ENCODE measurements at places on chromosomes 5 and 9.

GRCh38 chr5:135085936-135086725 lies 52.1 kb upstream of the PITX1 start:
- DNase-seq = no peak

GRCh38 chr5:128341056-128341455 lies 197.0 kb downstream of the FBN2 start:
- no peak for DNase-seq

DNA sequence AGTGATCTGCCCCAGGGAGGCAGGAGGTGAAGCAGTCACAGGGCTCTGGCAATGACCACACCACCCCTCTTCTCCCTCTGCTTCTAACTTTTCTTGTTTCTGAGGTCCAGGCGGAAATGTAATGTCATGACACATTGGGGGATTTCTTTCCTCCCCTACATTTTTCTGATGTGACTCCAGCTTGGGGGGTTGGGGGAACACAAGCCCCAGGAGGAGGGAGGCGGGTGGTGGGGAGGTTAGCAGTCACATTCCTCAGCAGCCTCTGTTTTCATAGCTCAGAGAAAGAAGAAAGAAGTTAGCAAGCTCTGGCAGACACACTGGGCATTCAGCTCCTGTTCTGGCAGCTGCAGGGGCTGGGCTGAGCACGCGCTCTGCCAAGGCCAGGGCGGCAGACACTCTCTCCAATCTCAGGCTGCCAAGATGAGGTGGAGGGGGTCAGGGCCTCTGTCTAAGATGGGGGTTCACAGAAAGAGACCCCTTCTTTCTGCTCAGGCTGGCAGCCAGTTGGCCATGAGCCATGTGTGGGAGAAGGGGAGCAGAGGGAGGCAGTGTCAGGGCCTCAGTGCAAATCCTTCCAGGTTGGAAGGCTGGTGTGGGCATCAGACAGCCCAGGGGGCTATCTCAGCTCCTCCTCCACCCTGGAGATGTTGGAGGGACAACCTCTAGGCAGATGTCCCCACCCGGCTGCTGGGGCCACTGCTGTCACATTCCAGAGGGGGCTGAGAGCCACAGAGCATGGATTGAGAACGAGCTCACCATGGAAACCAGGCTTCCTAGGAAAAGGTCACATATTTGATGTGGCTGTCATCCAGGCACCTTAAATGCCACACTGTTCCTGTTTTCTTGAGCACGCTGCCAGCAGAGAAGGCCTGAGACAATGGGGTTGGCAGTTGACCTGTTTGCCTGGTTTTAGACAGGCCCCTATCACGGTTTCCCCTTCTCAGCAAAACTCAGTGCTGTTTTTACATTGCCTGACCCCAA lies 20.1 kb upstream of the PFDN1 start:
- no peak for DNase-seq

DNA sequence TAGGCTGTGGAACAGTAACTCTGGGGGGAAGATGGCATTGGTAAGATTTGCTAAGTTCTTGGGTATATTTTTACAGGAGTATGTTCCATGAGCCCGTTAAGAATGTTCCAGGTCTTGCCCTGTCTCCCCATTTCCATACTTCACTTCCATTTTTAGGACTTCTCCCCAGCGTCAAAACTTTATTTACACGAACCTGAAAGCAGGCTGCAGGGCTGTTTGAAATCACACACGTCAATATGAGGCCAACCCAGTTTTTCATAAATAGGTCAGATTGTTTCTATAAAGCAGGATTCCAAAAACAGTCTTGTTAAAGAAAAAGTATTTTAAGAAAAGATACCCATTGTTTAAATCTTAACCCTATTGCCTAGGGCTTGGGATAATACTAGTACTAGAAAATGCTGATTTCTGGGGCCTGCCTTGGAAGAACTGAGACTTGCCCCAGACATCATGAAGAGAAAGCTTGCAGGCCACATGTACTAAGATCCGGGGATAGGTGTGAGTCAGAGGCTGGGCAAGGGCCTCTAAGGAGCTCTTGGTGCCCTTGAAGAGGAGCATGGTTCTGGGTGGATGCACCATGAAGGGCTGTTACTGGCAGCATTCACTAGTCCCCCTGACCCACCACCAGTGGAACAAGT lies 24.2 kb downstream of the TRIO start:
- DNase-seq = no peak

DNA sequence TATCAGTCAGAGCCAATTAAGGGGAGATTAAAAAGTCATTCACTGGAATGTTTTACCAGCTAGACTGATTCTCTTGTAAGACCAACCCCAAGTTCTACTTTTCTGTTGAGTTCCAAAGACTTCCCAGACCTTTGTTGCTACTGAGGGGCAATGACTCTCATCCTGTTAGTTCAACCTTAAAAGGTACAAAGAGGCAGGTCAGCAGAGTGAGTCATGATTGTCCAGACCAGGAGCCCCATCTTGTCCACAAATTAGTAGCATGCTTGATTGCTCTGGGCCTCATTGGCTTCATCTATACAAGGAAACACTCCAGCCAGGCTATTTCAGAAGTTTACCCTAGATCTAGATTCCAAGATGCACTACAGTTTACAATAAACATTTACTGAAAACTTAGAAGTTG lies 79.9 kb upstream of the IL7R start:
- DNase-seq = no peak

DNA sequence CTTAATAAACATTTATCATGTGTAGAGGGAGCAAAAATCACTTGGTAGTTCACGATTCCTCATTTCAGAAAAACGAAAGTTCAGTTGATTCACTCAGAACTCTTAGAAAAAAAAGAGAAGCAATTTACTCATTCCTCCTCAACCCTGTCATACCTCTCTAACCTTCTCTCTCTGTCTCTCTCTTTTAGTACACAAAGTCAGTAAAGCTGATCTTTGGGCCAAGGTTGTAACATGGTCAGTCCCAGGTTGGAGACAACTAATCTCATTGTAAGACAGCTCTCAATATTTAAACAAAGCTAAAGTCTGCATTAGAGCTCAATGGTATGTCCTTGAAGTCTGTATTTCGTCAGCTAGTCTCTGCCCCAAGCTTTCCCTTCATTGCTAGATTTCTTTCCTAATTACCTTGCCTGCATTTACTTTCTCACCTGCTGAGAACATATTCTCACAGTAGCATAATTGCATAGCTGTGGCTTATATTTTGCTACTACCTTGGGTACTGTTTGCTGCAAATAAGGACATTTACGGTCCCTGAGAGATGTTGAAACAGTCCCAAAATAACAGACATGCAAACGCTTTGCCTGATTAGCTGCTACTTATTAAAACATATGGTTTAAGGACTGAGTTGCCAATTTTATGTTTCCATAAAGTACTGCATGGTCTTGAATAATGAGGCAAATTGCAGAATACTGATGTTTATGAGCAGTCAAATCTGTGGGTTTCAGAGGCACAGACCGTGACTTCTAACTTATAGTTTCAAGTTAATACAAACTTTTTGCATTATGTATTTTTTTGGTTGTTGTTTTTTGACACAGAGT lies 138.3 kb downstream of the GPBP1 start:
- no peak for DNase-seq

GRCh38 chr9:99762470-99762869 lies 59.2 kb upstream of the NR4A3 start:
- no peak for DNase-seq

DNA sequence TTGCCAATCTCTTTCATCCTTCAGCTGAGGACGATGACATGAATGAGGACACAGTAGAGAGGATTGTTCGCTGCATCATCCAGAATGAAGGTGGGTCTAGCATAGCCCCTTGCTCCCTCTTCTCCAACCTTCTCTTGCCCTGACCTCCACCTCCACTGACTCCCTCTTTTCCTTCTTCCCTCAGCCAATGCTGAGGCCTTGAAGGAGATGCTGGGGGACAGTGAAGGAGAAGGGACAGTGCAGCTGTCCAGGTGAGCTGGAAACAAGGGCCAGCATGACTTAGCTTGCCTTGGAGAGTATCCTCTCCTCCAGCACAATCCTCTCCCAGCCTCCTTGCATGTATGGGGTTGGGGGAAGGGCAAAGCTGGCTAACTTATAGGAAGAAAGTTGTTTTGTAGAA lies 2.0 kb downstream of the RELL2 start:
- no peak for DNase-seq

GRCh38 chr5:141135030-141135717 lies at the start of gene PCDHB5:
TSS of gene PCDHB5 (plus strand) at chr5:141135206. CDS start at chr5:141135435, 229 bp downstream.
- DNase-seq = no peak

DNA sequence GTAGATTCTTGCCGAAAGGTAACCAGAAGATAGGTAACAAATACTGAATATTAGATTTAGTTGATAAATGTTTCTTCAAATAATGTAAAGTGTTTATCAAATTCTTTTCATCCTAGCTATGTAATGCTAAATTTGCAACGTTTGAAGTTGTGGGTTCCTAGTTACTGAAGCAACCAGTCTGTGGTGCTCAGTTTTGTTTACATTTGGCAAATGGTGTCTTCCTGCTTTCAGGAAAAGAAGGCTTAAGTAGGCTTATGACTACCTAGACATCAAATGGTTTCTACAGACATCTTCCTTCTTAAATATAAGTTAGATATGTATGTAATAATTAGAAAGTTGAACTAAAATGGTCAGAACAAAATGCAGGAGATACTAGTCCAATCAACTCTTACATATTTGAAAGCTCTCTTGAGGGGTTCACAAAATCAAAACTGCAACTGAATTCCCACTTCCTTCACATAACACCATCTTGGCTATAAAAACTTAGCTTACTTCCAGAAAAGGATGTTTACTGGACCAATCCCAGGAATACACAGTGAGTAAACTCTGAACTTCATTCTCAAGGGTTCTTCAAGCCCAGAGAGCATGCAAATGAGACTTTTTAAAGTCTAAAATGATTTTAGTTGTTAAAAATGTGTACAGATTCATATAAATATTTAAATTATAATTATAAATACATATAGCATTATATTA lies 125.7 kb upstream of the ITGA1 start:
- DNase-seq = no peak

- DNase-seq = no peak
Observed at GRCh38 chr9:110954822-110955291, 83.4 kb downstream of the LPAR1 start.

- no peak for DNase-seq
Observed at GRCh38 chr9:18824095-18824666, 208.8 kb downstream of the SAXO1 start.

- DNase-seq = no peak
Observed at GRCh38 chr5:74864823-74865222, 1.4 kb downstream of the FAM169A start.

GRCh38 chr5:151071848-151072629 lies 8.8 kb downstream of the TNIP1 start:
- DNase-seq = no peak

DNA sequence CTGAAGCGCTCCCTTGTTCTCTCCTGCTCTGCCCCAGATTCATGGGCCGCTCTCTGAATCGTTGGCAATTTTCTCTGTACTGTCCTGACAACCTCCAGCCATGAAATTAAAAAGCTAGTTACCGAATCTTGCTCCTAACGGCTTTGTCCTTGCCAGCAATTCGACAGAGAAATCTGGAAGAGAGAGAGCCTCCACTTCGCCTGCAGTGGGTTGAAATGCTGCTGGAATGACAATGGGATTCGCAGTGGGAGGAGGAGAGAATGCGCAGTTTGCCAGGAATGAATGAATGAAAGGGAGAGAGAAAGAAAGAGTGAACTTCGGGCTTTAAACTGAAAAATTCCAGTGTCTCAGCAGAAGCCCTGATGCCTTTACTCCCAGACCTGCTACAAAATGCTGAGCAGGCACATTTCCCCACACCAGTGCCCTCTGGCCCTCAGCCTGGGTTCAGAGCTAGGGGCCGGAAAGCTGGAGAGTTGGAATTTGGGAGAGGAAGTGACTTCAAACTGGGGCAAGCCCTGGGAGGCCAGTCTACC lies 11.5 kb upstream of the BOD1 start:
- no peak for DNase-seq

All from T-helper 22 cell (primary cell).